ENCODE measurements at places on chromosomes 3 and 15. TPM values are rescaled to one million over a fixed set of nuclear protein-coding genes. Genes with fewer than 3 reads are reported as not detected.

Gene PP2D1
- total RNA-seq = not detected

DNA sequence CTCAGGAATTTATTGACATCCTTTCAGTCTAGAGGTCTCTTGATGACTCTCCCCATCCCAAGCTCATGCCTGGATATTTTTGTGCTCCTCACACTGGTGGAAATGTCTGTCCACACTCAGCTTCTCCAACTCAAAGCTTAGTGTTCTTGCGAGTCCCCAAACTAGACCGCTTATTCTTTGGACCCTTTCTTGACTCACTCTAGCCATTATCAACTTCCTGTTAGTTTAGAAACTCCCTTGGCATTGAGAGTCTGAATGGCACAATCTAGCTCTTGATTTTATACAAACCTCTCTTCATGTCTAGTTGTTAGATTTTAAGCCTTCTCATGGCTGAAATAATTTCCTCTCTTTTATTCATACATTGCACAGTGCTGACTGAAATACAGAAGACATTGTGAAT is 19.6 kb downstream of the TIGIT start:
- no peak for DNase-seq

DNA sequence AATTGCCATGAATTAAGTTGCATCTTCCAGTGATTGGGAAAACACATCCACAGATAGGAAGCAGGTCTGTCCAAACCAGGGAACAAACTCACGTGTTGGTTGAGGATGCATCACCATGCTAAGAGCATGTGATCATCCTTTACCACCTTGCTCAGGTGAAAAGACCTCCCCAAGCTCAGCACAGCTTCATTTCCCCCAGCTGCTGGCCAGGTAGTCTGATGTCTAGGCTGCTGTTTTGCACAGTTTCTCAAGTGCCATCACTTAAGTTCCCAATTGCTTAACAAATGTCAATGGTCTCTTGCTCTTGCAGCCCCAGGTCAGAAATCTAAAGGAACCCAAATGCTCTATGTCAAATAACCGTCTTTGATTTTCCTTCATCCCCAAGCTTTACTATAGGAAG is 34.2 kb downstream of the WNT5A start:
- DNase-seq = no peak

- no peak for DNase-seq
Observed at GRCh38 chr15:71121442-71121841, 6.2 kb downstream of the THSD4 start.

Gene MCTP2
- 39.5 TPM for total RNA-seq

GRCh38 chr3:15044326-15044725 is 20.8 kb downstream of the MRPS25 start:
- no peak for DNase-seq

- DNase-seq = no peak
Observed at GRCh38 chr15:65787260-65787659, 4.8 kb downstream of the DENND4A start.

DNA sequence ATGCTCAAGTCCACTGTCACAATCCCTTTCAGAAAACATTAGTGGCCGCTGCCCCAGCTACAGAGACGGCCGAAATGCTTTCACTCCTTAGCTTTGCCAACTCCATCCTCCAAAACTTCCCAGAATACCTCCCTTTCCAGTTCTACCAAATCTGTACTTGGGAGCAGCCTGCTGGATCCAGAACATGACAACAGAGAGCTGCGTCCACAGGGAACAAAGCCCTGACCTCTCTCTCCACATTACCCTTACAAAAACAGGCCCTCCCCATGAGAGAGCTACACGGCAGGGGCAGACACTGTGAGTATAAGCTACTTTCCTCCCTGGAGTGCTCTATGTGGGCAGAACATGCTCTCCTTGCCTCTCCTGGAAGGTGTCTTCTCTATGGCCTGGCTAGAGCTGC is 6.3 kb downstream of the RBM15B start:
- no peak for DNase-seq

Gene LRRC15
- 93.4 TPM for total RNA-seq

Gene FHIT
- 2.4 TPM for total RNA-seq

DNA sequence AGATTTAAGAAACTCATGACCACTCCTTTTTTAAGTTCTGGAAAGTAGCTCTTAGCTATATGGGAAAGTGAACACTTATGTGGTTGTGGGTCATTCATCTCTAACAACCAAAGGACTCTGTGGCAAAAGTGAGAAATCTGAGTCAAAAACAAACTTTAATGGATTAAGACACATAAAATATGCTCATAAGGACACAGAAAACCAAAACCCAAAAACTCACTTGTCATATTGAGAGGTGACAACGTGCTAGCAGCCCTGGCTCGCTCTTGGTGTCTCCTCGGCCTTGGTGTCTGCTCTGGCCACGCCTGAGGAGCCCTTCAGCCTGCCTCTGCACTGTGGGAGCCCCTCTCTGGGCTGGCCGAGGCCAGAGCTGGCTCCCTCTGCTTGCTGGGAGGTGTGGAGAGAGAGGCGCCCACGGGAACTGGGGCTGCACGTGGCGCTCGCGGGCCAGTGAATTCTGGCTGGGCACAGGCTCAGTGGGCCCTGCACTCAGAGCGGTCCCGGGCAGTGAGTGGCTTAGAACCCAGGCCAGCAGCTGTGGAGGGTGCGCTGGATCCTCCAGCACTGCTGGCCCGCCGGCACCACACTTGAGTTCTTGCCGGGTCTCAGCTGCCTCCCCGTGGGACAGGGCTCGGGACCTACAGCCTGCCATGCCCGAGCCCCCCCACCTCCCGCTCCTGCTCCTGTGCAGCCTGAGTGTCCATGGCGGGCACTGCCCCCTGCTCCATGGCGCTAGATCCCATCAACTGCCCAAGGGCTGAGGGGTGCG is 30.3 kb upstream of the SKIL start:
- no peak for DNase-seq

DNA sequence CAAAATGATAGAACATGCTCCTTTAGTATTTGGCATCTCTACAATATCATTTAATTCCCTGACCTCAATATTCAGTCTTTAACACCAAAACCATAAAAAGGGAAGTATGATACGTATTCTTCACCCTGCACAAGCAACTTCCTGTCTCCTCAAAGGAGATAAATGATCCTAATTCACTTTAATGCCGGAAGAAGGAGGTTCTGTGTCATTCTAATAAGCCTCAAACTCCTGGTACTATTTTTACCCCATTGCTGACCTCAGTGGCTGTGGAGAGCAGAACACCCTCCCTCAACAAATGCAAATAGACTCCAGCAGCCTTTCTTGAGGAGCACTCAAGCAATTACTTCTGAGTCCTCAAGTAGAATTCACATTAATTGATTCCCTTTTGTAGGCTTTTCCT is 173.3 kb downstream of the TMEM108 start:
- no peak for DNase-seq

Gene SYNPR
- not detected for total RNA-seq

GRCh38 chr15:35872577-35872976 is 326.6 kb upstream of the DPH6 start:
- no peak for DNase-seq

Gene CPA3
- total RNA-seq = not detected

DNA sequence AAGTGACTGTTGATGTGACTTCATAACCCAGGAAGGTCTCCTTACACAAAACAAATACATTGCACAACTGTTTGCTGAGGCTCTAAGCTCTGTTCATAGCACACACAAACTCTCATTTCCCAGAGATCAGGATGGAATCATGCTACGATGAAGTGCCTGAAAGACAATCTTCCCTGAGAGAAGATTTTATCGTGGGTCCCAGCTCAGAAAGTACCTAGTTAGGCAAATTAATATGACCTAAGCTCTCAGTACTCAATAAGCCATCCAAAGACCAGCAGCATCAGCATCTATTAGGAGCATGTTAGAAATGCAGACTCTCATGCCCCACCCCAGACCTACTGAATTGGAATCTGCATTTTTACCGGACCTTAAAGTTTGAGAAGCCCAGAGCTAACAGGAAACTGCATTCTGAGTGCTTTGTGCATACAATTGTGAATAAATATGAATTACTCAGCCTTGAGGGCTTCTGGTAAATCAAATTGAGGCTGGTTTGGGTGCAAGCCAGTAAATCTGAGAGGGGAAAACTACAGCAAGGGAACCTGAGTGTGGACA is 161.5 kb upstream of the C2CD4B start:
- DNase-seq = no peak

Gene FBXW12
- total RNA-seq = not detected
